ENCODE measurements at places on chromosomes 13 and 19.
A peak's percentile ranks its signal among the peaks of the same experiment; 100 is the strongest.

DNA sequence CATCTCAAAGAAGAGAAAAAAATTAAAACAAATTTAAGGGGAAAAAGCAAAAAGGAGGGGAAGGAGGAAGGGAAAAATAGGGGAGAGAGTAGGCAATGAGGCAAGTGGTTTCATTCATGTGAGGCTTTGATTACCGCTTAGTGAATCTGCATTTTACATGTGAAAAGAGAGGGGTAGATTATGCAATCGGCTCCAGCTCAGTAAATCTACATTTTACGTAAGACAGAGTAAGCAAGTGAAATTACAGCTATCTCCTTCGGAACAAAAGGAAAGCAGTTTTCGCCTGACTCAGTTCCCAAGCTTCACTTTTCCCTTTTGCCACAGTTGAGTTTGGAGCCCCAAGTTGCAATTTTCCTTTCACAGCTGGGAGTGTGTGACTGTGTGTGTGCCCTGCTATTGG is 16.0 kb upstream of the OLFM2 start:
- no peak for DNase-seq

GRCh38 chr19:14198384-14199376 is 7.3 kb downstream of the ADGRL1 start:
- DNase-seq, result no peak

DNA sequence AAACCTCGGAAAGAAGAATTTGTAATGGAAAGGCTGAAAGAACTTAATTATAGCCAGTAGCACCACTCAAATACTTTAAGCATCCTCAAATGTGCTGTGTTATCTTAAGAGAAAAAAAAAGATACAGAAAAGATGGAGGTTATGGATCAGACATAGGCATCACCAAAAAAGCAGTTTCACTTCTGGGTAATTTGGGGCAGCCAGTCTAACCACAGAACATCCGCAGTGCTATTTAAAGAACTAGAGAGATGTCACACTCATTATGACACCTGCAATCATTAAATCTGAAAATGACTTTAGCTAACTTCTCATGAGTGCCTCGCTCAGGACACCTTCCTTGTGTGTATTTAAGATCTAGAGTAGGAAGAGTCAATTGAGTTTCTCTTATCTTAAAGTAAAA is 211.8 kb downstream of the RBM26 start:
- DNase-seq, result no peak

DNA sequence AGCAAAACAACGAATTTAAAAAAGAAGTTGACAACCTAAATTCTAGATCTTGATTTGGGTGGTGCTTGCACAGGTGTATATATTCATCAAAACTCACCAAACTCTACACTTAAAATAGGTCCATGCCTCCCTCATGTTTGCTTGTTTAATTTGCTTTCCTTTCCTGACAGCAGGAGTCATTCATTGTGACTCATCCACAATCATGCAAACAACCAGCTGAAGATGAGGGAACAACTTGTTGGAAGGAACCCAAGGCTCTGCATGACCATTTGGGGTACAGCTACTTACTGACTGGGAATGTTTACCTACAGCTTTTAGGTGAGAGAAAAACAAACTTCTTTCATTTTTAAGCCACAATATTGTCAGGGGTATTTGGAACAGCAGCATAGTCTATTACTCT is 96.6 kb downstream of the RXFP2 start:
- DNase-seq, result no peak

GRCh38 chr19:42422901-42423461 is 4.2 kb downstream of the LIPE start:
- DNase-seq, result peak; percentile 42

GRCh38 chr19:11007962-11008532 is 47.2 kb downstream of the SMARCA4 start:
- no peak for DNase-seq

GRCh38 chr19:11639245-11639601 is 41.9 kb downstream of the ZNF627 start:
- no peak for DNase-seq

DNA sequence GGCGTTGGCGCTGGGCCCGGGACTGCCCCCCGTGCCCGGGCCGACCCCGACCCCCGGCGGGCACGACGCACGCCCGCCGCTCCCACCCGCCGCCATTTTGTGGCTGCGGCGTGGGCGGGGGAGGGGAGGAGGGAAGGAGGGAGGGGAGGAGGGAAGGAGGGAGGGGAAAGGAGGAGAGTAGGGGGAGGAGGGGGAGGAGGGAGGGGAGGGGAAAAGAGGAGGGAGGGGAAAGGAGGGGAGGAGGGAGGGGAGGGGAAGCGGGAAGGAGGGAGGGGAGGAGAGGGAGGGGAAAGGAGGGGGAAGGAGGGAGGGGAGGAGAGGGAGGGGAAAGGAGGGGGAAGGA is at the start of gene BTBD2:
Gene BTBD2 (minus strand): TSS at position 107 of the 343 bp plus-strand sequence. CDS start 11 bp downstream, at position 96.
- DNase-seq, result no peak

GRCh38 chr13:33326246-33326645 is 40.7 kb upstream of the STARD13 start:
- DNase-seq, result no peak

GRCh38 chr13:100584896-100585295 is 3.7 kb downstream of the GGACT start:
- no peak for DNase-seq

- no peak for DNase-seq
Measured at GRCh38 chr13:20616059-20616797, 49.3 kb downstream of the IFT88 start.

- no peak for DNase-seq
Measured at GRCh38 chr19:39203372-39204341, at the start of gene SYCN. Gene SYCN (minus strand): TSS chr19:39204263. CDS start chr19:39204254, 9 bp downstream.

DNA sequence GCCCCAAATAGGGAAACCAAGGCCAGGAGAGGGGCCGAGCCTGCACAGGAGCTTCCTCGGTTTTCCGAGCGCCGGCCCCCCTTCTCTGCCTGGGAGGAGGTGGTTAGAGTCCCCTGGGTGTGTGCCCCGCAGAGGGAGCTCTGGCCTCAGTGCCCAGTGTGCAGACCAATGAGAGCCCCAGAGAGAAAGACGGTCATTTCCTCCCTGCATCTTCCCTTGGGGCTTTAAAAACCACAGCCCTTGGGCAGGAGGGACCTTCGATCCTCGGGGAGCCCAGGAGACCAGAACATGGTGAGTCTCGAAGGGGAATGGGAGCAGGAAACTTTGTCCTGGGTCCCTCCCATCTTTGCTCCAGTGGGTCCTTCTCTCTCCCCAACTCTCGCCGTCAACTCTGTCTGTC is at the start of gene C5AR1:
Gene C5AR1 (plus strand): TSS at position 254 of the 400 bp plus-strand sequence. CDS start 35 bp downstream, at position 289.
- DNase-seq, result no peak

DNA sequence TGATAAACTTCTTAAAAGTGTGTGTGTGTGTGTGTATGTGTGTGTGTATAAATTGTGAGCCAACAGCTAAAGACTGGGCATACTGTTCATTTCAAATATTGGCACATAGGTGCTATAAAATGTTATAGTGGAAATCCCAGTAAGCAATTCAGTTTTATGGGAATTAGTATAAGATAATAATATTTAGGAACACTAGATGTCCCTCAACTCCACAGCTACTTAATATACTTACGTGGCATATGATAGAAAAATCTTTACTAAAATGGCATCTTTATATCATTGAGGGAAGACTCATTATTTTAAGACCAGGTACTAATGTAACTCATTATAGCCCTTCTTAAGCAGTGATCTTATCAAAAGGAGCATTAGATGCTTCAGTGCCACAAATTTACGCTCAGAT is 266.2 kb downstream of the MAB21L1 start:
- no peak for DNase-seq

DNA sequence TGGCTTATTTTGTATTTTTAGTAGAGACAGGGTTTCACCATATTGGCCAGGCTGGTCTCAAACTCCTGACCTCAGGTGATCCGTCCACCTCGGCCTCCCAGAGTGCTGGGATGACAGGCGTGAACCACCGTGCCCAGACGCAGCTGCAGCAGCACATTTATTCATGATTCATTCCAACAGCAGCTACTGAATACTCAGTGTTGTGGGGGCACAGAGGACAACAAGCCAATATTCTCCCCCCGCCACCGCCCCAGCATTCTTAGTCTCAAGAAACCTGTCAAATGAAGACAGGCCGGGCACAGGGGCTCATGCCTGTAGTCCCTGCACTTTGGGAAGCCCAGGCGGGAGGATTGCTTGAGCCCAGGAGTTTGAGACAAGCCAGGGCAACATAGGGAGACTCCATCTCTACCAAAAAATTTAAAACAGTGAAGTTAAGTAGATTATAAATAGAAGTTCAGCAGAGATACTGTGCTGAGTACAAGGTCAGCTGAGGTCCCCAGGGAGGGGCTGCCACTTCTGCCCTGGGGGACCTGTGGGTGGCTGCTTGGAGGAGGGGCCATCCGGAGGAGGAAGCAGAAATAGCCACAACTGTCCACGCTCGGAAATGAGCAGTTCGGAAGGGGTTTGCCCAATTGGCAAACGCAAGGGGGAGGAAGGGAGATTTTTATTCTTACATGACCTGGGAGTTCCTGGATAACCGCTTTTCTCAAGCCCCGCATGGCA is 4.3 kb downstream of the DOT1L start:
- no peak for DNase-seq

DNA sequence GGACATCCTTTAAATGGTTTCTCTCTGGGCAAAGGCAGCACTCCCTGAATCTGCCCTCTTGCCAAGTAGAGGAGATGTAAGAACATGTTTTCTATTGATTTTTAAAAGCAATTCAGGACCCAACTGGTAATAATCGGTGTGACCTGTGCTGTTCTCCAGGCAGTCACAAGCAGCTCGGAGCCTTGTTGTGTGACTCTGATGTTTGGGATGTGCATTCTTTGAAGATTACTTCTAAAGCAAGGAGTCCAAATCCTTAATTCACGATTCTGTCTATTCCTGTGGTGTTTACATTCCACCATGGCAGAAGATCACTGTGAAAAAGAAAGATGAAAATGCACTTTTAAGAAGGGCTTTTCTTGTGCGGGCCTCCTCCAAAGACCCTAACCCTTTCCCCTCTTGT is 122.3 kb upstream of the ZNF536 start:
- no peak for DNase-seq

GRCh38 chr19:7545300-7545699 is 9.8 kb downstream of the PNPLA6 start:
- DNase-seq, result no peak

GRCh38 chr19:49983645-49984229 is 22.8 kb upstream of the SIGLEC11 start:
- DNase-seq, result peak; percentile 56

DNA sequence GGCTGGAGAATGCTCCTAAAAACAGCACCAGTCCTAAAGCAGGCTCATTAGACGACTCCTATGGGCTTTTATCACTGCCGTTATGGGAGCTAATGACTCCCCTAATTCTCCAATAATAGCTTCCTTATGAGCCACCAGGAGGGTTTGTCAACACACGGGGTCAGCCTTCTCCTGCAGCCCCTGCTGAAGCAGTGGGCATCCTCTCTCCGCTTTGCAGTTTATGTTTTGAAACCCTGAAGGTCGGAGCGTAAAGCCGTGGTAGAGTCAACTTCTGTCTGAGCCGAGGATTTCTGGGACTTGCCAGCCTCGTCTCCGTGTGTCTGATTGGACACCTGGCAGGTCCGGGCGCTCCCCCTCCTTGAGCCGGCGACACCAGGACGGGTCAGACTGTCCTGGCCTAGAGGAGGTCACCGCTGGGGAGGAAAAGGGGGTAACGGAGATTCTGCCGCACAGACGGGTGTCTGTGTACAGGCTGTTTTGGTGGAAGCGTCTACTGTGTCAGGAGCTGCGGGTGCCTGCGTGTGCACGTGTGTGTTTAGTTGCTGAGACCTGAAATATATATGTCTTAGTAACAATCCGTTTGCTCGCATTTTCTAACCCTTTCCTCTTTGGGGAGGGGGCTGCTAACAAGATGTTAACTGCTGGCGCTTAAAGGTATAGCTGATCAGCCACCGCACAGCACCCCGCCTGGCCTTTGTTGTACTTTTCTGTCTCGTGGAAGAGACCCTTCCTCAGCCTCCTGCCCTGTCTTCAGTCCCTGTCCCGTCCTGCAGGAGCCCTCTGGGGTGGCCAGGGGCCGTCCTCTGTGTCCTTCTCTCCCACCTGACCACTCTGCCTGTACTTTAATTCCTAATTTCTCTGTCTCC is 1.9 kb downstream of the KDM4B start:
- no peak for DNase-seq

- no peak for DNase-seq
Measured at GRCh38 chr13:113917096-113917495, 53.2 kb upstream of the GAS6 start.

Data from HTR-8/SVneo (cell line).